Vagina (tissue), 2 donors: ENCODE measurements at places on chromosomes 2 and 18.

DNA sequence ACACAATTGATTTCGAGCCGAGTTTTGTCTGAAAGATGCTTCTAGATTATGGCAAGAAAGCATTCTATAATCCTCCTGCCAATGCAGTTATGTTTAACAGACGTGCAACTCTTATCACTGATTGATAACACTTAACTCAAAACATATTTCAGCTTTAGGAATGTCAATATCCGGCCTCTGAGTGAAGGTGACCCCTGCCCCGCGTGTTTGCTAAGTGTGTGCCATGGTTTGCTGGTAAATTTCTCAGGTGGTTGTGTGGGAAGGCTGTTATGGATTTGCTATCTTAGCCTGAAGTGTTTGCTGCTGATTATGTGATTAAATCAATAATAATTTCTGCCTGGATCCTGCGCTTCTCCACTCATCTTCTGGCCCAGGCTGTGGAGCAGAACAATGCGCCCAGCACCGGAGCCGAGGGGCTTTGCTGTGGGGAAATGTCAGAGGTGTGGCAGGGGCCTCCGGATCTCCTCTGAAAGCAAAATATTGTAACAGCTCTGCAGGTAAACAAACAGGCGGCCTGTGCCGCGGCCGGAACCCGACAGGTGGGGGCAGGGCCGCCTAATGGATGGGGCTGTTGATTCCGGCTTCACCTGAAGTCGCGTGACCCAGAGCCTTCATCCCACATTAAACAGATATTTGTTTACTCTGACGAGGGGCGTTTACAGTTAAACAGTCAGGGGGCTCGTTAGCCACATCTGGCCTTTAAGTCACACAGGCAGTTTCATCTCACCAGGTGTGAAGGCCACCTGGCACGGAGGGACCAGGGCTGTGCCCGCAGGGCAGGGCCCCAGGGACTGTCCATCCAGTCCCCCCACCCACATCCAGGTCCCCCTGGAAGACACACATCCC is 210.7 kb upstream of the SALL3 start:
- DNase-seq = no peak

DNA sequence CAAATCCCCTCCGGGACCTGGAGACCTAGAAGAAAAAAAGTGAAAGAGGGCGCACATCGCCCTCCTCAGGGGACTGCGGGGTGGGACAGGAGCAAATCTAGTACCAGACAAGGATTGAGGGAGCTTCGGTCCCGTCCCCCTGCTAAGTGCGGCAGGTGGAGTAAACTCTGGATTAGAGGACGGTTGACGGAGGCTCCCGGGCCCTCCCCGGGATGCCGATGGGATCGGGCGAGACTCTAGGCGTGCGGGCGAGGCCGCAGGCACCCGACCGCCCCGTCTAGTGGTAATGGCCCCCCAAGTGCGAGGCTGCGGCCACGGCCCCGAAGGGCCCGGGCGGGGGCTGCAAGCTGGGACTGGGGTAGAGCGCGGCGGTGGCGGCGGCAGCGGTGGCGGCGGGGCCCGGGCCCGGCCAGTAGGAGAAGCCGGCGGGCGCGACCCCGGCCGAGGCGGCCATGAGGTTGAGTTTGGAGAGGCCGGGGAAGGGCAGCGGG is 3.5 kb downstream of the FEV start:
- no peak for DNase-seq

GRCh38 chr2:197183355-197183754 is 127.2 kb downstream of the ANKRD44 start:
- DNase-seq = no peak

DNA sequence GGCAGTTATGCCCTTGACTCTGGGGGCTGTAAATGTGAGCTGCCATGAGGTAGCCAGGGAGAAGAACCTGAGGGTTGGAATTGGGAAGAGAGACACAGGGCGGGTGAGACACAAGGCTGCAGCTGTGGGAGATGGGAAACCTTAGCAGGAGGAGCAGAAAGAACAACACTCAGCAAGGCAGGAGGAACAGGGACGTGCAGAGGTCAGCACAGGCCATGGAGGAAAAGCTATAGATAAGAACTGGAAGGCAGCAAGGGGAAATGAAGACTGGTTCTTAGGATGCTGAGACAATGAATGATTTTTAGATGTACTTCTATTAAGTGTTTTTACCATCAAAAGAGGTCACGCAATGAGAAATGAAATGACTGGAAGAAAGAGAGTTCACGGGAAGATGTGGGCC is 80.2 kb downstream of the USP40 start:
- no peak for DNase-seq

DNA sequence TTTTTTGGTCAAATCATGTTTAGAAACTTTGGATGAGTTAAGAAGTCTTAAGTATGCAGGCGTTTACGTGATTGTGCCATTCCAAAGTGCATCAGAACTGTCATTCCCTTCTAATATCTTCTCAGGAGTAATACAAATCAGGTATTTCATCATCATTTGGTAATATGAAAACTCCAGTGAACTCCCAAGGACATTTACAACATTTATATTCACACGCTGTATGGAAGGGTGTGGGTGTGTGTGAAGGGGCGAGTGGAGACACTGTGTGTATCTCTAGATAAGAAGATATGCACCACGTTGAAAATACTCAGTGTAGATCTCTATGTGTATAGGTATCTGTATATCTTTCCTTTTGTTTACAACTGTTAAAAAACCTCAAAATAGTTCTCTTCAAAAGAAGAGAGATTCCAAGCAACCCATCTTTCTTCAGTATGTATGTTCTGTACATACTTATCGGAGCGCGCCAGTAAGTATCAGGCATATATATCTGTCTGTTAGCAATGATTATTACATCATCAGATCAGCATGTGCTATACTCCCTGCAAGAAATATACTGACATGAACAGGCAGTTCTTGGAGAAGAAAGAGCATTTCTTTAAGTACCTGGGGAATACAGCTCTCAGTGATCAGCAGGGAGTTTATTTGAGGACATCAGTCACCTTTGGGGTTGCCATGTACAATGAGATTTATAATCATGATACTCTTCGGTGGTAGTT is 29.3 kb downstream of the COX7A2L start:
- no peak for DNase-seq

DNA sequence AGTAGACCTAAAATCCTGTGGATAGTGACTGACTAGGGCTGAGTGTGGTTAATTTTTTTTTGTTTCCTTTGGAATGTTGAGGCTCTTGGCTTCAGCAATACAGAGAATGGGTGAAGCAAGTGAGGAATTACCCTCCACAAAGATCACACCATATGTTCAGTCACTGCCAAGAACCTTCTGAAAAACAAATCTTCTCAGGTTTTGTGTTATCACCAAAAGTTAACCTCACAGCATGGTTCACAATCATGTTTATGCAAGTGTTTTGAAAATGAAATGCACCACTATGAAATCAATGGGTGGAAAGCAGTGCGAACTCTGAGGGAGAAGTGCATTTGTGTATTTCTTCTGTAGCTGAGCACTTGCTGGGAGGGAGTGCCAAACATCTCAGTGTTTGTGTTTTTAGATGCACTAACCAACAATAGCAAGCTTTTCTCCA is 44.4 kb downstream of the SPATS2L start:
- DNase-seq = no peak

DNA sequence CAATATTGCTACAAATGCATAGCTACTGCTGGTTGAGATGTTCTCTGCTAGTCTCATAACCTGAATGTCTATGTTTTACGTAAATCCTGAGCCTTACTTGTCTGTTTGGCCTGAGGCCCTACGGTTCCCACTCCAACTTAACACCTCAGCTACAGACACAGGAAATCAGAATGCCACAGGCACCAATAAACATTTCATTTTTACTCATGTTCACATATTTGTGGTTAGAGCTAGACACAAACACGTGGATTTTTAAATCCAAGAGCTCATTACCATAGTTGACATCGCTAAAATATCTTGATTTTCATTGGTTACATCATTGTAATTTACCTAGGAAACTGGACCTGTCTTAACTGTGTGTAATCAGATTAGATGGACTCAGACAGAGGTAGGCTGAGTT is 263.8 kb upstream of the CDH19 start:
- no peak for DNase-seq

- no peak for DNase-seq
These were observed 56.4 kb upstream of the FMNL2 start for GRCh38 chr2:152278526-152278925.

DNA sequence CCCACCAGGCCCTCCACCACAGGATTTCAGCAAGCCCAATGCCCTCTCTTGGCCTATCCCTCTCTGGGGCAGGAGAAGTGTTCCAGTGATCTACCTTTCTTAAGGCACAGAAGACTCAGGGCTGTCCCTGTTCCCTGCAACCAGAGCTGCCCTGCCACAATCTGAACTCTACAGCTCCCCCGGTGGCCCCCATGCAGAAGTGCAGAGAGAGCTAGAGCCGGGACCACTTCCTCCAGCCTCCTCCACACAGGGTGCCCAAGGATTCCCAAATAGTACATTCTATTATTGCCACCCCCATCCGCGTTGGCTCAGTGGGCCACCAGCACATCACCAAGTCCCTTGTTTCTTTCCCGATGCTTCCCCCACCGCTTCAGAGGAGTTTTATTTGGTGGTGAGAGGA is 114.8 kb upstream of the PTPRM start:
- no peak for DNase-seq

DNA sequence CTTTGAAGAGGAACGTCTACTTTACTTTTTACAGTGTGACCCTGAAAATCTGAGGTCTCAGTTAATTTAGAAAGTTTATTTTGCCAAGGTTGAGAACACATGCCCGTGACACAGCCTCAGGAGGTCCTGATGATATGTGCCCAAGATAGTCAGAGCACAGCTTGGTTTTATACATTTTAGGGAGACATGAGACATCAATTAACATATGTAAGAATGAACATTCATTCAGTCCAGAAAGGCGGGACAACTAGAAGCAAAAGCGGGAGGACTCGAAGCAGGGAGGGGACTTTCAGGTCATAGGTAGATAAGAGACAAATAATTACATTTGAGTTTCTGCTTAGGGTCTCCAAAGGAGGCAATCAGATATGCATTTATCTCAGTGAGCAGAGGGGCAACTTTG is 23.7 kb downstream of the ELMOD3 start:
- no peak for DNase-seq

DNA sequence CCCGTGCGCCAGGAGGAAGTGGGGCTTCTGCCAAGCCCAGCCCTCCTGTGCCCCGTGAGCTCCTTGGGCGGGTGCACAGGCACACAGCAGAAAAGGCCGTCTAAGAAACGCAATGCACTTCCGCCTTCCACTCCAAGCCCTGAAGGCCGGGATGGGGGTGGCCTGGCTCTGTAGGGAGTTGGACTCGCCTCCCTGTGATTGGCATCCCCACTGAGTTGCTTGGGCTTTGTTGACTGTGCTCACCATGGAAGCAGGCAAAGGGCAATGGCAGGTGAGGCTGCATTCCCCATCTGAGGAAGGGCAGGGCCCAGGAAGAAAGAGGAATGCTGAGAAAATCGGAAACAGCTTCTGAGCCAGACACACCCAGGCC is 66.8 kb downstream of the CRACDL start:
- DNase-seq = no peak

DNA sequence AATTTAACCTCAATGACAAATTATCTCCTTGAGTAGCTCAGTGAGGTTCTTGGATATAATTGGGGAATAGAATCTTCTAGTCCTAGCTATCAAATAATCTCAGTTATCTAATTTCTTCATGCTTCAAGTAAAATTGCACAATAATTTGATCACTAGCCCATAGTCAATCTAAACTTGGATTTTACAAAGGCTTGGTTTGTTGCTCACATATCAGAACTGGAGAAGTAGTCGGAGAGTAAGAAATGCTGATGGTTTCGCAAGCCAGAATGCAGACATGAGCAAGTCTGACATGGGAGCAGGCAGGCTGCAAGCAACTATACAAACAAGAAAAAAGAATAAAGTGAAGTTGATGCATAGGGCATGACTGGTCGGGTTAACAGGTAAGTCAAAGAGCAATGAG is 11.7 kb upstream of the PDE11A start:
- no peak for DNase-seq

GRCh38 chr2:155980941-155981560 is 351.5 kb downstream of the NR4A2 start:
- no peak for DNase-seq

GRCh38 chr2:98029718-98030222 is 34.0 kb upstream of the TMEM131 start:
- no peak for DNase-seq

GRCh38 chr2:225821351-225821750 is 421.8 kb downstream of the NYAP2 start:
- no peak for DNase-seq

- DNase-seq = no peak
These were observed 76.6 kb downstream of the TGOLN2 start for GRCh38 chr2:85251070-85251616.

GRCh38 chr2:69013840-69014821 is 1.2 kb downstream of the ANTXR1 start:
- no peak for DNase-seq

DNA sequence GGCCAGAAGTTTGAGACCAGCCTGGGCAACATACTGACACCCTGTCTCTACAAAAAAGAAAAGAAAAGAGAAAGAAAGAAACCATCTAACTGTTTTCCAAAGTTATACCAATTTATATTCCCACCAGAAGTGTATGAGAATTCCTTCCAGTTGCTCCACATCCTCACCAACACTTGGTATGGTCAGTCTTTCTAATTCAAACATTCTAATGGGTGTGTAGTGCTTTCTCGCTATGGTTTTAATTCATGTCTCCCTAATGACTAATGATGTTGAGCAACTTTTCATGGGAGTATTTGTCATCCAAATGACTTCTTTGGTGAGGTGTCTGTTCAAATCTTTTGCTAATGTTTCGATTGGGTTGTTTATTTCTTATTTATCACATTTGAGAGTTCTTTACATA is 10.5 kb upstream of the B3GNT7 start:
- no peak for DNase-seq

DNA sequence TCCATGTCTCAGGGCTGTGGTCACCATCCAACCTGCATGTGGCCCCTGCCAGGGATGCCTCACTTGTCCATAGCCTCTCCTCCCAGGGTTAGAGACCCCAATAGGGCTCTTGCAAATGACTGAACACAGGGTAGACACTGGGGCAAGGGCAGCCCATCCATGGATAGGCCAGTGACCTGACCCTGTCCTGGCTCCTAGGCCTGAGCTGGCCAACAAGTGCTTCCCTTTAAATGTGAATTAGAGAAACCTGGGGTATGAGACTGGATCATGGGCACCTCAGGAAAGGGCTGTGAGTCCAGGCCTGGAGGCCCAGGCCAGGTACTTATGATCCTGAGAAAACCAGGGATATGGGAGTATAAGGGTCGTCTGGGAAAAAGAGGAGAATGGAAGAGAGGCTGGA is 64.5 kb downstream of the COPS8 start:
- DNase-seq = peak; percentile 81

GRCh38 chr2:127596311-127597045 is 49.5 kb upstream of the GPR17 start:
- no peak for DNase-seq
